ENCODE measurements at places on chromosomes 5 and 9.

GRCh38 chr5:1663186-1663585 is 136.5 kb downstream of the MRPL36 start:
- DNase-seq = no peak

GRCh38 chr9:82490019-82490499 is 501.5 kb downstream of the SPATA31D1 start:
- DNase-seq = no peak

GRCh38 chr5:99586878-99587277 is 658.1 kb upstream of the CHD1 start:
- DNase-seq = no peak

- no peak for DNase-seq
Observed at GRCh38 chr5:125194883-125195282, 448.4 kb upstream of the ZNF608 start.

DNA sequence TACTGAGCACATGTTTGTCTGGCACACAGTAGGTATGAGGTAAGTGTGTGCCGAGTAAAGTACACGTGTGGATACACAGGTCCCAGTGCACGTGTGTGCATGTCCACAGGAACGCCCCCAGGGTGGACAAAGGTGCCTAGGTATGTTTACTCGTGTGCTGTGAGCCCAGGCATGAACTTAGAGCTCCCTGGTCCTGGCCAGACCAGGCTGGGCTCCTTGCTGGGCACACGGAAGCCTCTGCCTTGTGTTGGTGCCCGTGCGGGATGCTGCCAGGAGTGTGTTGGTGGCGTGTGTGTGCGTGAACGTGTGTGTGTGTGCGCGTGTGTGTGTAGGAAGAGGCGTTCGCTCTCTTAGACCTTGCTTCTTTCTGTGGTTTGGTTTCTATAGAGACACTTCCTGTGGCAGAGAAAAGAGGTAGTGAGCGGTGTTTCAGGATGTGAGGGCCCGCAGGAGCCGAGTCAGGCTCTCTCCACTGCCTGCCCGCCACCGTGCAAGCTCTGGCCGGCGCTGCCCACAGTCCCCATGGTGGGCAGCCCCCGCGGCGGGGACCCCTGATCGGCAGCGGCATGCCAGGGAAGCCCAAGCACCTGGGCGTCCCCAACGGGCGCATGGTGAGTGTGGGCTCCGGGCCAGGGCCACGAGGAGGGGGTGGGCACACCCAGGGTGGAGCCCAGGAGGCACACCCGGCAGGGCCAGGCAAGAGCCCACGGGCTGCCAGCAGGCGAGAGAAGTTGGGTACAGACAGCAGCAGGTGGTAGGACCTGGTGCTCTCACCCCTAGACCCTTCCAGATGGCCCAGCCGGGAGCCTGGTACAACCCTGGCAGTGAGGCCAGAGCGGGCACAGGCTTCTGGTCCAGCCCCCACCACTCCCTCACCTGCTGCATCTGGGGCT is at the start of gene RGS14:
Gene RGS14, plus strand, starts transcription at position 466 of the 893 bp plus-strand sequence. Its CDS starts 101 bp downstream, at position 567.
- DNase-seq = no peak
